ENCODE measurements at places on chromosomes 5 and 9. TPM values are rescaled to one million over a fixed set of nuclear protein-coding genes. Genes with fewer than 3 reads are reported as not detected.

DNA sequence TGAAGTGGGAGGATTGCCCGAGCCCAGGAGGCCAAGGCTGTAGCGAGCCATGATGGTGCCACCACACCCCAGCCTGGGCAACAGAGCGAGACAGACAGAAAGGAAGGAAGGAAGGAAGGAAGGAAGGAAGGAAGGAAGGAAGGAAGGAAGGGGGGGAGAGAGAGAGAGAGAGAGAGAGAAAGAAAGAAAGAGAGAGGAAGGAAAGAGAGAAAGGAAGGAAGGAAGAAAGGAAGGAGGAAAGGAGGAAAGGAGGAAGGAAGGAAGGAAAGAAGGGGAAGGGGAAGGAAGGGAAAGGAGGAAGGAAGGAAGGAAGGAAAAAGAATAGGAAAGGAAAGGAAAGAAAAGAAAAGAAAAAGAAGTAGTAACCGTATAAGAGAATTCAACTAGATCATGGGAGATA is 20.8 kb upstream of the LHFPL2 start:
- no peak for DNase-seq

DNA sequence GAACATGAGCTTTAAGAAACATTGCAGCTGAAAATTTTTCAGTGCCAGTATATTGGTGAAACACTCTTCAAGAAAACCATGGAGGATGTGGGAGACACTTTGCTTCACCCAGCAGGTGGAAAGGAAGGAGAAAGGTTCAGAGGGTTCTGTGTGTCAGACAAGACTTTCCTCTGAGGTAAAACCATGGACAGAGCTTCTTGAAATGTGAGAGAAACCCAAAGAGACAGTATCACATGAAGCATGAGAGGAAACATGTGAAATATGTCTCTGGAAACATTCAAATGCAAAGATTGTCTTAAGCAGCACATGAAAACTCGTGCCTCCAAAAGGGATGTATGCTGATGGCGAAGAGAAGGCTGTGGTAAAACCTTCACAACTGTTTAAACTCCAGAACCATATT is 368.9 kb upstream of the ST8SIA4 start:
- DNase-seq: no peak

GRCh38 chr9:76866689-76867088 is 39.2 kb downstream of the PRUNE2 start:
- no peak for DNase-seq

Gene COL23A1
- 33.0 TPM for total RNA-seq

GRCh38 chr9:87556821-87557220 is 59.2 kb downstream of the DAPK1 start:
- no peak for DNase-seq

Gene PRSS3
- 1.4 TPM for total RNA-seq

DNA sequence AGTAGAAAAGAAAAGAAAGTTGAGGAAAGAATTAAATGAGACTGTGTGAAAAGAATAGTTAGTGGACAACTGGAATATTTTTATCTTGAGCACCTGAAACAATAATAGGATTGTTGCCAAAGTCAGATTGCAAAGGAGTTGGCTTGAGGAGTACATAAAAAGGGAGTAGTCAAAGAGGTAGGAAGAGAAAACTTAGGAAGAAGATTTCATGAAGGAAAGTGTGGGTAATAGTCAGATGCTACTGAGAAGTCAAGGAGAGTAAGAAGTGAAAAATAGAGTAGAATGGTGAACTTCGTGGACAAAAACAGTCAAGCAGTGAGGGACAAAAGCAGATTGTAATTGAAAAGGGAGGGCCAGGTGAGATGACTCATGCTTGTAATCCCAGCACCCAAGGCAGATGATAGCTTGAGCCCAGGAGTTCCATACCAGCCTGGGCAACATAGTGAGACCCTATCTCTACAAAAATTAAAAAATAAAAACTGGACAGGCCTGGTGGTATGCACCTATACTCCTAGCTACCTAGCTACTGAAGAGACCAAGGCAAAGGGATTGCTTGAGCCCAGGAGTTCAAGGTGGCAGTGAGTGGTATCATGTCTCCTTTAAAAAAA is 178.9 kb downstream of the NIPBL start:
- no peak for DNase-seq

Gene GFM2
- 33.1 TPM for total RNA-seq

Gene SLC45A2
- not detected for total RNA-seq

DNA sequence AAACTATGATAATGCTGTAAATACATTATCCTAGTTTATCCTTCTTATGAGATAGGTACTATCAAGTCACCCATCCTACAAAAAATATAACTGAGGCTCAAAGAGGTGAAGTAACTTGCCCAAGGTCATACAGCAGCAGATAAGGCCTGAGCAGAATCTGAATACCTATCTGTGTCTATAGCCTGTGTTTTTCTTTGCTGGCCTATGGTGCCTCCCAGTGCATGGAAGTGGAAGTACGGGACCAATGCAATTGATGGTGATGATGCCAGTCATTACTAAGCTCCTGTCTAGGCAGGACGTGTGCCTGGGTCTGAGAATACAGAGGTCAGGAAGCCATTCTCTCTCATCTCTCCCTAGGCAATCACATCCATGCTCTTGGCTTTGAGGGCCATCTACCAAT is 67.8 kb downstream of the FAT2 start:
- no peak for DNase-seq

- DNase-seq: no peak
Measured at GRCh38 chr5:329121-329735, 7.7 kb downstream of the AHRR start.

- no peak for DNase-seq
Measured at GRCh38 chr5:117182104-117182503, 607.5 kb upstream of the SEMA6A start.

Gene BSPRY
- 1.5 TPM for total RNA-seq

DNA sequence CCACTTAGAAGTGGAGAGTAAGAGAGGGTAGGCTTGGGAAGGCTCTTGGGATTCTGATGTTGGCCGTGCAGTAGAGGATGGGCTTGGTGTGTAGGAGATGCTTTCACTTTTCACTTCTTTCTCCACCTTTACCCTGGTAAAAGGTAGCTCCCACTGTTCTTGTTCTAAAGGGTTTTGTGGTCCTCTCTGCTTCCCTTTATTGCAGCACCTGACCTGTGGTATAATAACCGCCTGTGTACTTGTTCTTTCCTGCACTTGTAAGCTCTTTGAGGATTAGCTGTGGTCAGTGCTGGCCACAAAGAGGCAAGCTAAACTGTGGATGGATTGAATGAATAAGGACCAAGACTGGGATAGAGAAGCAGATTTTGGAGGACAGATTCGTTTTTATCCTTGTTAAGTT is 25.2 kb downstream of the KDM4C start:
- no peak for DNase-seq

- DNase-seq: no peak
Measured at GRCh38 chr9:108069991-108070390, 580.4 kb upstream of the KLF4 start.

- DNase-seq: no peak
Measured at GRCh38 chr9:127554966-127555839, 56.9 kb upstream of the STXBP1 start.

- no peak for DNase-seq
Measured at GRCh38 chr5:40983781-40984180, 74.5 kb downstream of the C7 start.

DNA sequence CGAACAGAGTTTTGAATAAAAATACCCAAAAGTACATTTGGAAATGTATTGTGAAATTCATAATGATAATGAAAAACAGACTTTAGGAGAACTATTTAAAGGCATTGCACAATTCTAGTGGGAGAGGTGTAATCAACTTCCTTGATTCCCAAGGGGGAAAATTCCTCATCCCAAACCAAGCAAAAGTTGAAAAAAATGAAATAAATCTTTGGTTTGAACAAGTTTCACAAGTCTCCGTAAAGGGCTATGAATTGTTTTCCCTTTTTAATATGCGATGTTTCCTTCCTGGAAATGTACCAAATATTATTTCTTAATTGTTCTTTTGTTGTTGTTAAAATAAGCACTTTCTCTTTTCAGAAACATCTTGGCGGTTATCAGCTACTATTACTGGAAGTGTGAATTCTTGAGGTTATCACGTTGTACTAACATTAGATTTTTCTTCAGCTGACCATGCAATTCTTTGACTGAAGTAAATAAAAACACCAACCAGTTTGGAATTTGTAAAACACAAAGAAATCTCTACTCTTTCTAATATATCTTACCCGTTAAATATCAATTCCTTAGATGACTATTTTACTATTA is 59.3 kb downstream of the SVEP1 start:
- no peak for DNase-seq

DNA sequence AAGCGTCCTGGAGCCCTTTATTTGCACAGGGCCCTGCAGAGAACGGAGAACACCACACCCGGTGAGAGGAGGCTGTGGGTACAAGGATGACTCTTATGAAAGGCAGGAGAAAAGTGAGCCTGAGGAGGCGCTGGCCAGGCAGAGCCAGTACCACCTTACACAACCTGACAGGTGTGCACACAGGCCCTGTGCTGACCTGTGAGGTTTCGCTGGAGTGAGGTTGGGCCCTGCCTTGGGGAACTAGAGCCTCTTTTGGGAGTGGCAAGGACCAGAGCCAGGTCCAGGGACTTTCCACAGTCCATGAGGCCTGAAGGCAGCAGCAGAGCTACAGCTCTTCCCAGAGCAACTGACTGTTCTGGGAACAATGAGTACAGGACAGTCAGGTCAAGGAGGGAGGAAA is 3.1 kb downstream of the SRD5A1 start:
- no peak for DNase-seq

Gene ZNF366
- 3.9 TPM for total RNA-seq

GRCh38 chr5:151068433-151069197 is 12.2 kb downstream of the TNIP1 start:
- DNase-seq: no peak

Gene GPR150
- total RNA-seq: 0.25 TPM

DNA sequence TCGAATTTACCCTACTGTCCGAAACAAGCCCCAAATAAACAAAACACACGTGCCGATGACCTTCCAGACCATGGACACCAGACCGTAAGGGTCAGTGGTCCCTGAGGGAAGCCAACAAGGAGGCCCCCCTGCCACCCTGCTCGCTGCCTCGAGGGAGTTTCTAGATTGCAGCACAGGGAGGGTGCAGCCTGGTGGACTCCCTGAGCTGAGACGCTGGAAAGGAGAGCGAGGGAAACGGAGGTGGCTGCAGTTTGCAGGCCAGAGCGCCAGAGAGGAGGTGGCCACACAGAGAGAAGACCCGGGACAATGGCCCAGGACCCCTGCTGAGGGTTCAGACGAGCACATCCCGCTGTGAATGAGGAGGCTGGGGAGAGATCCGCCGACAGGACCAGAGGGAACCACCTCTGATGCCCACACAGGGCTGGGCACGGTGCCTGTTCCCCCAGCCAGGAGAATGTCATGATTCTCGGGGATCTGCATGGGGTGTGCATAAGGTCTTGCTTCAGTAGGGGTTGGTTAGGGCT is 48.9 kb downstream of the SLC6A3 start:
- DNase-seq: no peak

DNA sequence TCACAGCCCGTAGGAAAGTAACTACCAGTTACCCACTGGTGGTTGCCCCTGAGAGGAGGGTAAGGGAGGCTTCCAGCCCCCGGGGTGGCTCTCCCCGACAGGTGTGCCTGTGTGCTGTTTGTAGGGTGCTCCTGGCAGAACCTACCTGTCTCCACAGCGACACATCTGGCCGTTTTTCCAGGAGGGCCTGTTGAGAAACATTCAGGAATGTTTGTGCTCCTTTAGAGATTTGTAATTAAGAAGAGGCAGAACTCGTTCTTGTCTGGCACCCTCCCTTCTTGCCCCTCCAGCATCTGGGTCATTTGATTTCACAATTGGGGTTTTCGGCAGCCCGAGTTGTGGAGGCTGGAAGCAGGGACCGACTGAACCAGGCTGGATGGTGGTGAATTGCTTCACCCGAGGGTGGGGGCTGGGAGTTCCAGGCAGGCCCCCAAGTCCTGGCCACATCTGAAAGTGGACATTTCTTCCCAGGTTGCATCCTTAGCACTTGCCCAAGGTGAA is 74.2 kb downstream of the WWC1 start:
- DNase-seq: no peak

DNA sequence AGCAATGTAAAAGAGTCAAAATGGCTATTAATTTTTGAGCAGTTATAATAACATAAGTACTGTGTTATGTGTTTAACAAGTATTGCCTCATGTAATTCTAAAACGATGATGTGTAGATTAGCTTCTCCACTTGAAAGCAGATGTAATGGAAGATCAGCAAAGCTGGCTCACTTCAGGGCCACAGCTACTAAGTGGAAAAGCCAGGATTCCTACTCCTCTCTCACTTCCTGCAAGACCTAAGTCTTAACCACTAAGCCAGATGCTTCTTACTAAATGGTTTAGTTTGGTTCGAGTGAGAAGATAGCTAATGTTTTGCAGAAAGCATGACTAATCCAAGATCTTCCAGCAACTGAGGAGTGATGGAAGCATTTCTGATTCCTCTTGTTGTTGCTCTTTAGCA is 15.7 kb upstream of the TNC start:
- DNase-seq: no peak

Gene DMRT2
- total RNA-seq: not detected

- DNase-seq: no peak
Measured at GRCh38 chr5:130836729-130837649, 328.1 kb downstream of the HINT1 start.

Gene MUSK
- 6.0 TPM for total RNA-seq

GRCh38 chr9:128093011-128093410 is 25.0 kb downstream of the SLC25A25 start:
- DNase-seq: no peak

- DNase-seq: no peak
Measured at GRCh38 chr9:21750021-21750735, 52.3 kb upstream of the MTAP start.

Gene LHFPL2
- total RNA-seq: 11.0 TPM

Gene S100Z
- total RNA-seq: not detected

Gene OR13C4
- not detected for total RNA-seq

- DNase-seq: no peak
Measured at GRCh38 chr9:86684148-86684547, 263.2 kb downstream of the GAS1 start.

Gene KCNV2
- total RNA-seq: not detected

- DNase-seq: no peak
Measured at GRCh38 chr5:22852807-22853660, at the start of gene CDH12. TSS of gene CDH12 (minus strand) at chr5:22853344.

Gene HTR1A
- total RNA-seq: not detected

- DNase-seq: no peak
Measured at GRCh38 chr9:107648153-107648715, 158.7 kb upstream of the KLF4 start.

DNA sequence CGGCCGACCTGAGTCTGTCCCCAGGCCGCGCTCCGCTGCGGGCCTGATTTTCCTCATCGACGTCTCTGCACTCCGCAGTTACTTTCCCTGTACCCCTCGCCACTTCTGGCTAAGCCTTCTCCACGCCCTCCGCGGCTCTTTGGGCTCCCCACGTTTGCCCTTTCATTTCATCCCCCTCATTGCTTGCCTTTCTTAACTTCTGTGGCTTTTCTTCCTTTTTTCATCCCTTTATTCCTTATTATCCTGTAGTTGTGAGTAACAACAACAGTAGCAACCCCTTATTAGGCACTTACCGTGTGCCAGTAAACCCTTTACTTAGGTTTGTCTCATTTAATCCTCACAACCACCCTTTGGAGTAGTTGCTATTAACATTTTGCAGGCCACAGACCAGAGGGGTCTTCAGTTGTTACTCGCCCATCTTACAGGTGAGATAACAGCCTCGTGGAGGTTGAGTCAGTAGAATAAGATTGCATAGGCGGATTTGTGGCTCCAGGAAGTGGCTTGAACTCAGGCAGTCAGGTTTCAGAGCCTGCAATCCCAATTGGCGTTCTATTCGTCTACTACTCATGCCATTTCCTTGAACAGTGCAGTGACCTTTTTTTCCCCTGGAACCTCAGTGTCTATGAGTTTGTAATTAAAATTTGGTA is 724 bp downstream of the TCERG1 start:
- DNase-seq: no peak

- DNase-seq: no peak
Measured at GRCh38 chr5:103444333-103445038, 118.1 kb downstream of the NUDT12 start.

- no peak for DNase-seq
Measured at GRCh38 chr5:56825222-56825824, 10.0 kb downstream of the MAP3K1 start.

Data from heart left ventricle (tissue), 16 donors.